Hematopoietic multipotent progenitor cell treated with erythropoietin and hydrocortisone succinate and interleukin-3 and kit ligand, for 4 days (in vitro differentiated cells): ENCODE measurements at places on chromosomes 12 and 14.

- no peak for DNase-seq
These were observed 82.6 kb upstream of the SLC38A4 start for GRCh38 chr12:46908236-46908935.

GRCh38 chr12:57242691-57243454 lies 8.1 kb downstream of the STAC3 start:
- DNase-seq = peak; percentile 76

GRCh38 chr12:68240079-68240478 lies 13.3 kb downstream of the IL22 start:
- peak; percentile 21 for DNase-seq

- no peak for DNase-seq
These were observed 3.5 kb downstream of the SMCO2 start for GRCh38 chr12:27449893-27450534.

- no peak for DNase-seq
These were observed 65.9 kb downstream of the RERG start for GRCh38 chr12:15155271-15155670.

GRCh38 chr12:105622846-105623736 lies 292.6 kb downstream of the C12orf75 start:
- no peak for DNase-seq

DNA sequence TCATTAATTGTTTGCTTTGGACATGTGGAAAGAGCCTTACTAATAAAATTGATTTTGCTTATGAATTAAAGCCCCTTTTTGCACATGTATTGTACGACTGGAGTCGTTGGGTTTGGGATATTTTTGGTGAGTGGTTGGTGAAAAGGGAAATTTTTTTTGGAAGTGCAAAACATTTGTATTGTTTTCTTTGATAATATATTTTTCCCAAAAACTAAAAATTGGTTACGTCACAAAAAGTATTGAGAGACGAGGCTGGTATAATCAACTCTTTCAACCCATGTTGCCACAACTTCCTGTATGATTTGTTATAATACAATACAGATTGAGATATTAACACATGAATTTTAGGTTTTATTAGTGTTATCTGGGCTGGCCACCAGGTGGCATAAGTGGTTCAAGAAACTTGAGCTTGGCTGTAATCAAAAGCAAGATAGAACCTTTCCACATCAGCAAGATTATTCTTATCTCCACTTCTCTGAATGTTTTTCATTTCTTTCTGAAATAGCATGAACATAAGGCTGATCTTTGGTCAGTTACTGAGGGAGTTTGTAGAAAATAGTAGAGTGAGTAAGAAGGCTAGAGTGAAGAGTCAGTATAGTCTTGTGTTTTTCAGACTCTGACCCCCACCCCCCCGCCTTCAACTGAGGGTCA lies 8.7 kb downstream of the NGDN start:
- DNase-seq = peak; percentile 90

- no peak for DNase-seq
These were observed 468.0 kb upstream of the SYT1 start for GRCh38 chr12:78396538-78396937.

GRCh38 chr14:89640141-89640540 lies 223.1 kb upstream of the FOXN3 start:
- no peak for DNase-seq

DNA sequence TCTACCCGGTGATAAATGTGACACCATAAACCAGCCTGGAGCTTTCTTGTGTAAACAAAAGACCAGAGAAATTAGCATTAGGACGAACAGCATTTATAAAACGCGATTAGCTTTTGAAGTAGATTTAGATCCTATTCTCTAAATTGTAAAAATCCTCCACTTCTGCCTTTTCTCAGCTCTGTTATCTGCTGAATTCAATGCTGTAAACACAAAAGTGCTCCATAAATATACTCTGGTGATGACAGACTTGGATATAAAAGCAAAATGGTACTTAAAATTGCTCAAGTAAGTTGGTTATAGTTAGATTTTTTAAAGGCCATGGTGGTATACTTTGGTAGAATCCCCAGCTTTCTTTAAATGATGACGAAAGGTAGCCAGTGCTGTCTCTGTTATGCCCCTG lies 114.6 kb upstream of the RMST start:
- no peak for DNase-seq

GRCh38 chr14:102571043-102571442 lies 21.4 kb upstream of the RCOR1 start:
- DNase-seq = peak; percentile 73

DNA sequence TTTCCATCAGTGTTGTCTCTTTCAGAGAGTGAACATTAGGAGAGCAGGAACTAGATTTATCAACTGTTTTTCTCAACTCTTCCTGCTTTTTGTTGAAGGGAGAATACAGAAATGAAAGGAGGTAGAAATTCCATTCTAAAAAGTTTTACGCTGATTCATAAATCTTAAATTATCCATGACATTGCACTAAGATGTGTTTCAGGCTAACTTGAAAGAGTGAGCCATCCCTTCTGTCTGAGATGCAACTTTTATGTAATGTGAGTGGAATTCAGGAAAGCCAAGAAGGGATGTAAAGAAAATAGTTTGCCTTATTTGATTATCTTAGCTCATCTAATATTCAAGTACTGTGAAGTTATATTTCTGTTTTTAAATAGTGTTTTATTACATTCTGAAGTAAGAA lies 349.5 kb upstream of the RGS6 start:
- no peak for DNase-seq

GRCh38 chr14:105503296-105503640 lies 12.2 kb downstream of the TEDC1 start:
- no peak for DNase-seq

DNA sequence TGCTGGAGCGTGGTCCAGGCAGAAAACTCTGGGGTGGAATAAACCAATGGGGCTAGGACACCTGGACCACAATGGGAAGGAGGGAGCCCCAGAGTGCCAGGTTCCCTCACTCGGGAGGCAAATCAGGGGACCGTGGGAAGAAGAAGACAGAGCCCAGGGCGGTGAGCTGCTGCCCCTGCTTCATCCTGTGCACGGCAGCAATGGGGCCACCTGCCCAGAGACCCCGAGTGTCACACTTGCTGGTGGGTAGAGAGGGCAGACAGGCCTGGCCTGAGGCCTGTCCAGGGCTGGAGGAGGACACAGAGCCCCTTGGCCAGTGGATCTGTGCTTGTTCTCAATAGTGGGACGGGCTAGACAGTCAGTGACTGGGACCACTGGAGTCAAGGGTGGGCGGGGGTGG lies 58.2 kb downstream of the DIO3 start:
- no peak for DNase-seq

DNA sequence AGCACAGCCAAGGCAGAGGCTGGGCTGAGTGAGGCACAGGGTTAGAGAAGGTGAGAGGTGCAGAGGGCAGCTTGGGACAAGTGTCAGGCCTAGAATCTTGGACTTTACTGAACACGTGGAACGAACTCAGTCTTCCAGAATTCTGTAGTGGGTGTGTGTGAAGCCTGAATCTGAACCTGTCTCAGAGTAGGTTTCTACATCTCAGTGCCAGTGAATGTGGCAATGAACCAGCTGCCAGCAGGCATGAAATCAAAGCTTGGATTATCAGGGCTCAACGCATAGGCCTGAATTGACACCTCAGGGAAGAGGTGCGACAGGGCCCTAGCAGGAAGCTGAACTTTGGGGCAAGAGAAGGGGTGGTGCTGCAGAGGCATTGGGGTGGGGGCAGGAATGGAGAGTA lies 104.6 kb downstream of the SAMD4A start:
- DNase-seq = no peak

DNA sequence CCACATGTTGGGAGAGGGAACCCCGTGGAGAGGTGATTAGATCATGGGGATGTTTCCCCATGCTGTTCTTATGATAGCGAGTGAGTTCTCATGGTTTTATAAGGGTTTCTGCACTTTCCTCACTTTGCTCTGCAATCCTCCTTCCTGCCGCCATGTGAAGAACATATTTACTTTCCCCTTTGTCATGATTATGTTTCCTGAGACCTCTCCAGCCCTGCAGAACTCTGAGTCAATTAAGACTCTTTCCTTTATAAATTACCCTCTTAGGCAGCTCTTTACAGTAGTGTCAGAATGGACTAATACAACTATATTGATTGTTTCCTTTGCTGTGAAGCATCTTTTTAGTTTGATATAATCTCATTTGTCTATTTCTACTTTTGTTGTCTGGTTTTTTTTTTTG lies 13.1 kb upstream of the RASSF9 start:
- DNase-seq = no peak

DNA sequence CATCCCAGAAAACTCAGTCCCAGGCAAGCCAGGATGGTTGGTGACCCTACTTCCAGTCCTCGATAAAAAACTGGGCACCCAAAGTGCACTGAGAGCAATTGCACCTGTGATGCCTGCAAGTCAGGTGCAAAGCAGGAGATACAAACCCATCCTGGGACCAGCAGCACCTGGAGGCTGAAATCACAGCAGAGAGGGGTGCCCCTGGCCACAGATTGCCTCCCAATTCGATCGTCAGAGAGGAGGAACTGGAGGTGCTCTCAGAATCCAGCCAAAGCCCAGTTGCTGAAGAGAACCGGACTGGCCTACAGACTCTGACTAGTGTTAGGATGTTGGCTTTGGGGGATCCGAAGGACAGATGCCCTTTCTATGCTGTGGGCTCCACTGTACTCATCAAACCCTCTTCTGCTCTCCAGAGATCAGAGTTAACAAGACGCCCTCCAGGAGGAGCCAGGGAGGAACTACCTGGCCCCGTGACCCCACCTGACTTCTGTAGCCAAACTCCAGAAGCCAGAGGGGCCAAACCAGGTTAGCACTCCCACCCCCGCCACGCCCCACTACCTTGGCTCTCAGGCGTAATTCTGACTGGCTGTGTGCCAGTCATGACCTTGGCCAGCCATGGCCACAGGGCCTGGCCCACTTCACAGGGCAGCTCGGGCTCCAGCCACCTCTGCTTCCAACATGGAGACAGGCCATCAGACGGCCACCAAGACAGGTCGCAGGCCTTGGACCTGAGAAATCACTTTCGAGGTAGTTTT lies 284.5 kb upstream of the RTL1 start:
- DNase-seq = no peak

- no peak for DNase-seq
These were observed 38.2 kb downstream of the XRCC3 start for GRCh38 chr14:103676881-103677675.

- DNase-seq = no peak
These were observed 315.8 kb downstream of the ZFP36L1 start for GRCh38 chr14:68477110-68477455.

GRCh38 chr12:95593266-95593871 lies 42.1 kb upstream of the USP44 start:
- DNase-seq = no peak

GRCh38 chr12:104494793-104495158 lies 38.0 kb downstream of the CHST11 start:
- no peak for DNase-seq

- DNase-seq = peak; percentile 70
These were observed 4.1 kb downstream of the RTRAF start for GRCh38 chr14:51993285-51993920.

DNA sequence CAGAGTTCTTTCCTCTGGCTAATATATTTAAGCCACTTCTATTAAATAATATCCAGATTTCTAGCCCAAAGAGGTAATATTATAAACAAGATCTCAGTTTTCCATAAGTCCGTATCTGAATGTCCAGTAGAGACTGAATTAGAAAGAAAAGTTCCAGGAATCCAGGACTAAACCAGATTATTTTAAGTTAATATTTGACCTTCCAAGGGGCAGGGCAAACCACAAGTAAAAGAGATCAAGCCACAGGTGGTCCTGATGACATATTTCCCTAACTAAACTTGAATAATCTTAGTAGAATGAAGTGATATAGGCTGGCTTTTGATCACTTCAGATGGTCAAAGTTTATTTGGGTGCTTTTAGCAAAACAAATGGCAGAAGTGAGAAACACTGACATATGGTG lies 43.3 kb upstream of the E2F7 start:
- DNase-seq = no peak

DNA sequence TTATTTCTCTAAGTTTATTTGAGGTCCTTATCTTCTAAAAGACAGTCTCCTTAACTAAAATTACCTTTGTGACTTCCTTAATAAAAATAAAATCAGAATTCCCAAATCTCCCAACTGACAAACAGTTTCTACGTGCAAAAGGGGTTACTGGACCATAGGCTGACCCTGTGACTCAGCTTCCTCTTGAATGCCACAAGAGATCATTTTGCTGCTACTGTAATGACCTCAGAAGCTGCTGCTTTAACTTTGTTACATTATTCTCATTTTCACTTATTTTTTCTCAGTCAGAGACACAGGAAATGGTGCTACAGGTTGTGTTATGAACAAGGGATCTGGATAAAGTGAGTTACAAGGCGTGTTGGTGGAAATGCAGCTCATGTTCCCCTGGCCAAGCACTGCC lies 132.2 kb upstream of the TMTC2 start:
- no peak for DNase-seq

GRCh38 chr12:52382854-52383253 lies 2.6 kb downstream of the KRT84 start:
- no peak for DNase-seq

- peak; percentile 59 for DNase-seq
These were observed 62.3 kb upstream of the PPP1R12A start for GRCh38 chr12:79997096-79997791.

DNA sequence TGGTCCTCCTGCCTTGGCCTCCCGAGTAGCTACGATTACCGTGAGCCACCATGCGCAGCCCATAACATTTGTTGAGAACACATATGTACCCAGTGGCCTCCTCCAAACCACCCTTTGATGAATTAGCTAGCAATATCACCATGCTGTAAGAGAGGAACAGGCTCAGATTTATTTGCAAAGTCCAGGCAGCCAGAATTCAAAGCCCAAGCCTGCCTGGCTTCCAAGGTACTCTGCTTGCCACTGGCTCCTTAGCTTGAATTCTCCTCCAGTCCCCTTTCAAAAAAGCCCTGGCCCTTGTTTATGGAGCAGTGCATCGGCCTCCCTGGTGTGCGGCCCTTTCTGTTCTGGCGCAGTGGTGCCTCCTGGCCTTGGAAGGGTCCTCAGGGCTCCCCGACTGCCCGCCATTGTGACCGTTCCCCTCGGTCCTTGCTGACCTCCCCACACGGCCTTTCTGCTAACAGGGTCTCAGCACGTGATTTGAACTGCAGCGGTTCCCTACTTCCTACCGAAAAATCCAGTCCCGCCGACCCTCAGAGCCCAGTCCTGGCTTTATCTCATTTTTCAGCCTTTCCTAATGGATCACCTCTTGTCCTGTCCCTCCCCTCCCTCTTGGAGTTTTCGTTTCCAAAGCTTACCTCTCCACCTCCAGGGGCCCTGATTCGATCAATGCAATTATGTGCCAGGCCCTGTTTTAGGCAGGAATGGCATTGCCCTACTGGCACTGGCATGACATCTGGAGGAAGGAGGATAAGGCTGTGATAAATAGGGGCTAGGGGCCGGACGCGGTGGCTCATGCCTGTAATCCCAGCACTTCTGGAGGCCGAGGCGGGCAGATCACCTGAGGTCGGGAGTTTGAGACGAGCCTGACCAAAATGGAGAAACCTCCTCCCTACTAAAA lies 22.0 kb downstream of the SLC25A29 start:
- DNase-seq = no peak

DNA sequence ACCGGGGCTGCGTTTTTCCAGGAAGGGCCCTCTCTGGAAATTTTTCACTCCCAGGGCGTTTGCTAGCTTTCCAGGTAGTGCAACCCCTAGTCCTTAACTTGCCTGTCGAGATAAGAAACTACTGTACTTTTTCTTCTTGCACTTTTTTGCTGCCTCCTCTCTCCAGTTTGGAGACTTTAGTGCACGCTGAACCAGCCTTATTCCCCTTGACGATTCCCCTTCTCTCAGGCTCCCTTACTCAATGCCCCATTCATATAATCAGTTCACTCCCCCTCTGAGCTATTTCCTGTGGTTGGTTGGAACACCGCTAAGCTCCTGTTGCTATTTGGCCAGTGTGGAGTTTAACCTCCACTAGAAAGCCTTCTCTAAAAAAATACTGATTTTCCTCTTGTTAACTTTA lies 682 bp downstream of the CREBL2 start:
- DNase-seq = peak; percentile 78
